ENCODE measurements at places on chromosomes 3 and 15.
A peak's percentile ranks its signal among the peaks of the same experiment; 100 is the strongest.

DNA sequence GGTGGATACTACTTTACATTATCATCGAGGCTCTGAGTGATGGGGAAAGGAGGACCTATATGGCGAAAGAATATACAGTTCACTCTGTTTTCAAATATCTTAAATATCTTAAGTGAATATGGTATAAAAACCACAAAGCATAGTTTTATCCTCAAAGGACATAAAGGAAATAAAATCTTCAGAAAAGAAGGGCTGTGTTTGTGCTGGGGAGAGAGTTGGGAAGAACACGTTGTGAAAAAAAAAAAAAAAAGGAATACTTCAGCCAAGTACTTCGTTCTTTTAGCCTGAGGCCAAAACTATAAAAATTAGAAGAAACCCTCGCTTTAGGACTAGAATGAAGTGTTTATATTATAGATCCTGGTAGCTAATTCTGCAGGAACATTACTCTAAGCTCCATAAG, 10.2 kb upstream of the TMEM212 start:
- no peak for DNase-seq

GRCh38 chr15:74136814-74137536, 6.6 kb downstream of the ISLR2 start:
- no peak for DNase-seq

GRCh38 chr3:128466840-128467541, at the start of gene DNAJB8:
DNAJB8 (minus strand) TSS chr3:128466890; CDS start chr3:128463245, 3,645 bp downstream.
- DNase-seq: no peak

GRCh38 chr3:46660003-46660402, 33.5 kb downstream of the ALS2CL start:
- no peak for DNase-seq

- peak; percentile 29 for DNase-seq
Measured at GRCh38 chr3:13189639-13190377, 116.6 kb upstream of the IQSEC1 start.

- DNase-seq: no peak
Measured at GRCh38 chr15:55630858-55631257, 42.7 kb upstream of the PYGO1 start.

DNA sequence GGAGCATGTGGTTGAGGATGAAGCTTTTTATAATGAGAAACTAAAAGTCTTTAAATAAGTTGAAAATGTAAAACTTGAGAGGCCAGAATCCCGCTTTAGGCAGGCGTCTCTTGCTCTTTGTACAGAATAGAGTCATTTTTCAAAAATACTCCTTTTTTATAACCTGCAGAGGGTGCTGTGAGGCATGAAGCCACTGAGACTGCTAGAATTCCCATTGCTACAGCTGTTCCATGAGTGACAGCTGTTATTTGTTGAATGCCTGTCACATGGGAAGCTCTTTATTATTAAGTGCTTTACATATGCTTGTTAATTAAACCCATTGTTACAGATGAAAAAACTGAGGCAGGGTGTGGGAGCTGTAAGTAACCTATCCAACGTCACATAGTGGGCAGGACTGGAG, 18.5 kb downstream of the MINAR1 start:
- no peak for DNase-seq

DNA sequence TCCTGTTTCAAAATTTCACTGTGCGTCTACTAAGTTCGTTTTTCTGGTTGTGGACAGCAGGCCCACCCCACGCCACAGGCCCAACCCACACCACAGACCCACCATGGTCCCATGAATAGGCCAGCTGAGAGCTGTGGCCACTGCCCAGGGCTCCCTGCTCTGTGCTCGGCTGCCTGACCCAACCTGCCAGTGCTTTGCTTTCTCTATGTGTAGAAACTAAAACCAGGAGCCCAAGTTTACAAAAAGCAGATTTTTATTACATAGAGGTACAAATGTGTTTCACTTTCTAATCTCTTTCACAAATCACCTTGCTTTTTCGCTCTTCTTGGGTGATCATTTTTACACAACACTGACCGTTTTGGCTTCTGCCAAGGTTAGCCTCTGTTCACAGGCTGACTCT, 69.1 kb downstream of the HERC2 start:
- DNase-seq: no peak

DNA sequence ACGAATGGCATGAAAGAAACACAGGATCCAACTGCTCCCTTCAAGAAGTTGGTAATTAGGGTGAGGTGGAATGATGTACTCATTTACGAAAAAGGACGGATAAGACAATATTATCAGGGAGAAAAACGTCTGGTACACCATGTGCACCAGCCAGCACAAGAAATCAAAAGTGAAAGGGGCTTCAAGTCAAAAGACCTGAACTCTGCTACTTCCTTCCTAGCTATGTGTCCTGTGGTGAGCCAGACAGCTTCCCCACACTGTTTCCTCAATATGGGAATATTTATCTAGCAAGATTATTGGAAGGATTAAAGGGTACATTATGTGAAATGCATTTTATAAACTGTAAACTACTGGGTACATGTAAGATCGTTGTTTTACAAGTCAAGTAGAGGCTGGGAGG, 33.9 kb downstream of the RAB27A start:
- DNase-seq: no peak

- no peak for DNase-seq
Measured at GRCh38 chr3:141071681-141072260, 20.6 kb downstream of the SPSB4 start.

- DNase-seq: no peak
Measured at GRCh38 chr3:96705895-96706294, 108.5 kb upstream of the EPHA6 start.

- no peak for DNase-seq
Measured at GRCh38 chr3:35484929-35485530, 154.3 kb upstream of the ARPP21 start.

- no peak for DNase-seq
Measured at GRCh38 chr15:27826902-27827714, 272.0 kb downstream of the OCA2 start.
